Left lung (tissue), 14 donors: ENCODE measurements at places on chromosomes 5 and 9. TPM values are rescaled to one million over a fixed set of nuclear protein-coding genes. Genes with fewer than 3 reads are reported as not detected.
A peak's percentile ranks its signal among the peaks of the same experiment; 100 is the strongest.

- DNase-seq: no peak
- H3K36me3 ChIP-seq: no peaks in the 10 kb centered on the region
- no peaks in the 10 kb centered on the region for H3K4me1 ChIP-seq
- no peak overlapping the region for H3K4me3 ChIP-seq
- H3K27me3 ChIP-seq: no peaks in the 10 kb centered on the region
These were observed 135.7 kb downstream of the CAAP1 start for GRCh38 chr9:26756881-26757280.

Gene TJP2
- 93.0 TPM for total RNA-seq

DNA sequence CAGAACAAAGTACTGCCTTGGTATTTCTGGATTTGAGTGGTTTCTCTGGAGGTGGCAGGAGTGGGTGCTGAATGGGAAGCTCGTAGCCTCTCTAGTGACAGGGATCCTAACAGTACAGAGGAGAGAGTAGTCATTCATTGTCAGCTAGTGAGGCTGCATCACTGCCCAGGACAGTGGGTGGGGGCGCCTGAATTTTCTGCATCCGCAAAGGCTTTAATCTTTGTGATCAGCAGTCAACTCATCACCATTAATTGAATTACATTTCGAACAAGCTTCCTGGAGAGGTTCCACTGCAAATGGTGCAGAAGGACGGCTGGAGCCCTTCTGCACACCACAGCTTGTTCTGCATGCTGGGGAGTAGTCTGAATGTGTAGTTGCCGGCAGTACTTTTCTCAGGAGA lies 77.5 kb downstream of the HSPA4 start:
- H3K27ac ChIP-seq: no peak overlapping the region
- DNase-seq: no peak
- H3K4me1 ChIP-seq: peaks cover 10% of the 10 kb centered on the region
- H3K27me3 ChIP-seq: no peaks in the 10 kb centered on the region

DNA sequence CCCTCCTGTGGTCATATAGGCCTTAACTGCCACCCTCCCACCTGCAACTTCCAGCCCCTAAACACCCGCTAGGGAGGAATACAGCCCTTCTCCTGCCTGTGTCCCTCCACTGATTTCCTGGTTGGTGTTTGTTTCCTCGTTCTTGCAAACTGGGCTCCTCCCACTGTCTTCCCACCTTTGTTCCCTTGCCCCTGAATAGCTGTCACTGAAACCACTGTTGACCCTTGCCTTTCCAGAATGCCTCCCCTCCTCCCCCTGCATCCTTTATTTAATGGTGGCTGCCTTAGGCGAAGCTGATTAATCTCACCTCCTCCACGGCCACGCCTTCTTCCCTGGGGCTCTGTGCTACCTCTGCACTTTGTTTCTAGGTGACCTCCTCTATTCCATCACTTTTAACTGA lies 626.7 kb downstream of the BNC2 start:
- H3K36me3 ChIP-seq: no peaks in the 10 kb centered on the region
- H3K4me3 ChIP-seq: no peak overlapping the region
- H3K27me3 ChIP-seq: no peaks in the 10 kb centered on the region
- H3K4me1 ChIP-seq: no peaks in the 10 kb centered on the region
- no peak for DNase-seq

Gene GLRA1
- not detected for total RNA-seq

GRCh38 chr5:132877938-132878337 lies 4.5 kb downstream of the LEAP2 start:
- H3K27ac ChIP-seq: no peak overlapping the region
- H3K36me3 ChIP-seq: peaks cover 73% of the 10 kb centered on the region
- H3K27me3 ChIP-seq: no peaks in the 10 kb centered on the region
- peak; percentile 23 for DNase-seq
- H3K4me3 ChIP-seq: no peak overlapping the region
- H3K4me1 ChIP-seq: no peaks in the 10 kb centered on the region

DNA sequence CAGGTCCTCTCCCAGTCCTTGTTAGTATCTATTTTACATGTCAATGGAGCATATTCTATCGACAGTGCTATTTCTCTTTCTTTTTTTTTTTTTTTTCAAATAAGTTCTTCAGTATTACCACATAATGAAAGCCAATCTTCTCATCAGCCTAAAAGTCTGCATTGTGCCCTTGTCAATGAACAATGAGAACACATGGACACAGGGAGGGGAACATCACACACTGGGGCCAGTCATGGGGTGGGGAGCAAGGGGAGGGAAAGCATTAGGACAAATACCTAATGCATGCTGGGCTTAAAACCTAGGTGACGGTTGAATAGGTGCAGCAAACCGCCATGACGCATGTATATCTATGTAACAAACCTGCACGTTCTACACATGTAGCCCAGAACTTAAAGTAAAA lies 47.7 kb upstream of the TEX48 start:
- no peaks in the 10 kb centered on the region for H3K27me3 ChIP-seq
- DNase-seq: no peak
- no peaks in the 10 kb centered on the region for H3K36me3 ChIP-seq
- H3K4me1 ChIP-seq: no peaks in the 10 kb centered on the region
- H3K4me3 ChIP-seq: no peak overlapping the region
- no peak overlapping the region for H3K27ac ChIP-seq

GRCh38 chr9:130774183-130774582 lies 60.9 kb upstream of the ABL1 start:
- H3K36me3 ChIP-seq: no peaks in the 10 kb centered on the region
- no peak for DNase-seq
- H3K4me1 ChIP-seq: peaks cover 7% of the 10 kb centered on the region
- H3K27ac ChIP-seq: no peak overlapping the region
- H3K27me3 ChIP-seq: no peaks in the 10 kb centered on the region
- H3K4me3 ChIP-seq: no peak overlapping the region

DNA sequence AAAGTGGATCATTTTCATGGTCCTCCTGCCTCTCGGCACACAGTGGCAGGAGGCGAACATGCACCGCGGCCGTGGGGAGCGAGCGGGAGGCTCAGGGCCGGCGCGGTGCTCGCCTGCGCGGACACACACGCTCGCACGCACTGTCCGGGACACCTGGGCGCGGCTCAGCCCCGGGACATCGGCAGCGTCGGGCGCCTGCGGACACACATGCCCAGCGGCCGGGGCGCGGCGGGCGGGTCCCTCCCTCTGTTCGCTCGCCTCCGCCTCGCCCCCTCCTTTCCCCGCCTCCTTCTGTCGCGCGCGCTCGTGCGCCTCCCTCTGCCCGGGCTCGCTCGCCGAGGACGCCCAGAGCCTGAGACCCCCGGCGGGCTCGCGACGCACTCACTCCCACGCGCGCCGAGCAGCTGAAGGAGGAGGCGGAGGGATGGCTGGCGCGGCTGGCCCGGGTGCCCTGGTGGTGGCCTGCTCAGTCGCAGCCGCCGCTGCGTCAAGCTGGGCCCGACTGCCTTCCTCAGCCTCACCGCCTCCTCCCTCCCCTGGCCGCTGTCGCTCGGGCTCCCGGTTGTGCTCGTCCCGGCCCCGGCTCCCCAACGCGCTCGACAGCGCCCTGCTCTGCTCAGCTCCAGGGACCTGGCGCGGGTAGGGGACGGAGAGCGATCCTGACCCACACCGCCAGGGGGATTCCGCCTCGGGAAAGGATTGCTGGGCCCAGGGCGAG lies at the start of gene FRMD3:
Gene FRMD3 (minus strand): TSS at position 230 of the 718 bp plus-strand sequence. CDS start 170 bp downstream, at position 60.
- H3K27me3 ChIP-seq: peaks cover 10% of the 10 kb centered on the region
- DNase-seq: peak; percentile 60
- no peaks in the 10 kb centered on the region for H3K36me3 ChIP-seq
- H3K4me1 ChIP-seq: peaks cover 23% of the 10 kb centered on the region

Gene PCDHGB3
- 2.4 TPM for total RNA-seq

- no peaks in the 10 kb centered on the region for H3K4me1 ChIP-seq
- no peak overlapping the region for H3K4me3 ChIP-seq
- no peaks in the 10 kb centered on the region for H3K36me3 ChIP-seq
- H3K27me3 ChIP-seq: no peaks in the 10 kb centered on the region
These were observed 215.4 kb downstream of the GLIS3 start for GRCh38 chr9:4084435-4084818.

- DNase-seq: peak; percentile 84
- H3K4me3 ChIP-seq: no peak overlapping the region
- no peaks in the 10 kb centered on the region for H3K36me3 ChIP-seq
- H3K4me1 ChIP-seq: peaks cover 74% of the 10 kb centered on the region
These were observed 26.7 kb downstream of the ERGIC1 start for GRCh38 chr5:172860520-172861443.

DNA sequence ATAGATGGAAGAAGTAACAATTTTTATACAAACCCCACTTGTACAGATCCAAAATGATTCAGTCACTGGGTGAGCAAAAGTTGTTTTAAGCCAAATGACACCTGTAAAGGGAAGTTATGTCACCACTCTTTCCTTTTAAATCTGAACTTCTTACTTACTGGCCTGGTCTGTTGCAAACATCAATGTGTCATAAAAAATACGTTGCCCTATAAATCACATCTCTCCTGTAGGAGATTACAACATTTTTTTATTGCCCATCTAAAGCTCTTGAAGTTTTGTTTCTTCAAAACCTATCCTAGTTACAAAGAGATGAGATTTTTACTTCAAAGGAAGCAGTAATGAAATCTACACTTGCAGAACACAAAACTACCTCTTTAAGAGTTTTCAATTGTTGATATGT lies 1087.8 kb upstream of the DMAC1 start:
- no peak overlapping the region for H3K4me3 ChIP-seq
- DNase-seq: no peak
- H3K4me1 ChIP-seq: no peaks in the 10 kb centered on the region

Gene IFNA2
- not detected for total RNA-seq

- H3K36me3 ChIP-seq: no peaks in the 10 kb centered on the region
- no peak for DNase-seq
- H3K4me3 ChIP-seq: no peak overlapping the region
- H3K27me3 ChIP-seq: no peaks in the 10 kb centered on the region
- H3K4me1 ChIP-seq: no peaks in the 10 kb centered on the region
These were observed 512.7 kb upstream of the PAPPA start for GRCh38 chr9:115640887-115641286.

Gene LECT2
- total RNA-seq: not detected

DNA sequence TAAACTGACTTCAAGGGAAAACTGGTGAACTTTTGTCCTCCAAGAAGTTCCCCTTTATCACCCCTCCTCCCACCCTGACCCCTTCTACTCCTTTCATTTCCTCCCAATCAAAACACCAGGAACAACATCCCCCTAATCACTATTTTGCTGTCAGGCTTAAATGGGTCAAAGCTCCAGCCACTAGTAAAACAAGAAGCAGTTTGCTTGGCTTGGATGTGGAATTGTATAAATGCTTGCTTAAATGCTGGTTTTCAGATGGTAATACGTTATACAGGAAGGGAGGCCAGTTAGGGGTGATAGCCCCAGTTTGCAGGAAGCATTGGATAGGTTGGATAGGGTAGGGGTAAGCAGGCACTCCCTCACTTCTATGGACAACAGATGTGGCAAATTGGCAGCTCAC lies 473.6 kb downstream of the AGTPBP1 start:
- H3K27me3 ChIP-seq: no peaks in the 10 kb centered on the region
- no peak overlapping the region for H3K4me3 ChIP-seq
- H3K36me3 ChIP-seq: no peaks in the 10 kb centered on the region
- no peak for DNase-seq
- H3K4me1 ChIP-seq: no peaks in the 10 kb centered on the region

Gene GCNT4
- total RNA-seq: 3.6 TPM

Gene FGF18
- total RNA-seq: 2.3 TPM

GRCh38 chr5:125065741-125066140 lies 319.3 kb upstream of the ZNF608 start:
- H3K36me3 ChIP-seq: no peaks in the 10 kb centered on the region
- H3K4me3 ChIP-seq: no peak overlapping the region
- H3K4me1 ChIP-seq: no peaks in the 10 kb centered on the region
- no peaks in the 10 kb centered on the region for H3K27me3 ChIP-seq

GRCh38 chr9:134793288-134794188 lies 87.1 kb upstream of the FCN2 start:
- no peaks in the 10 kb centered on the region for H3K4me1 ChIP-seq
- H3K36me3 ChIP-seq: no peaks in the 10 kb centered on the region
- H3K27ac ChIP-seq: no peak overlapping the region
- H3K27me3 ChIP-seq: peaks cover 25% of the 10 kb centered on the region
- no peak overlapping the region for H3K4me3 ChIP-seq
- no peak for DNase-seq

- no peaks in the 10 kb centered on the region for H3K27me3 ChIP-seq
- H3K27ac ChIP-seq: no peak overlapping the region
- H3K4me1 ChIP-seq: no peaks in the 10 kb centered on the region
- DNase-seq: no peak
These were observed 519.2 kb downstream of the KIF4B start for GRCh38 chr5:155532621-155533311.

DNA sequence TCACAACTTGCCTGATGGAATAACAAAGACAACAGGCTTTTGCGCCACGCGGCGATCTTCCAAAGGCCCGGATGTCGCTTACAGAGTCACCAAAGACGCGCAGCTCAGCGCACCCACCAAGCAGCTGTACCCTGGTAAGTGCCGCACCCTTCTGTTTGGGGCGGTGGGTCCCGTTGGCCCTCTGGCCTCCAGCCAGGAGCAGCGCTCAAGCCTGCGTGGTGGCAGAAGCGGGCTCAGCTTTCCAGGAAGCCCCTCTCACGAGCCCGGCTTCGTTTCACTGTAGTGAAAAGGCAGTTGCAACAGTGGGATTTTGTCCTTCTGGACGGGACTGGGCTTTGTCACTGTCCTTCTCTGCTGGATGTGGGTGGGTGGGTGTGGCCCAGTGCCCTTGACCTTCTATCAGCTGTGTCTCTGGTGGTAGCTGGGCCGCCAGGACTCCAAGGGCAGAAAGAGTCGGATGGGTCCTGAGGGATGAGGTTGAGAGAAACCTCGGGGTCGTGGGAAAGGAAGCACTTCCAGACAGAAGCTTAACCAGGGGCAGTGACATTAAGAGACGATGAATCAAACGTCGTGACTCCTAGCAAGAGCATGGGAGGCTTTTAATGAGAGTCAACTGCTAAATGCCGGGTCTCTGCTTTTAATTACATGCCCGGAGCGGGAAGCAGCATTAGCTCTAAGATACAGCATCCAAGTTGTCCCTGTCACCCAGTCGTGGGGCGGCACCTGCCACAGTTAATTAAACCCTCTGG lies 49.5 kb downstream of the COL5A1 start:
- no peaks in the 10 kb centered on the region for H3K27me3 ChIP-seq
- no peak for DNase-seq
- no peak overlapping the region for H3K4me3 ChIP-seq
- H3K27ac ChIP-seq: no peak overlapping the region
- no peaks in the 10 kb centered on the region for H3K36me3 ChIP-seq

GRCh38 chr9:130020618-130021017 lies 22.4 kb downstream of the FNBP1 start:
- H3K27ac ChIP-seq: no peak overlapping the region
- H3K4me1 ChIP-seq: no peaks in the 10 kb centered on the region
- H3K27me3 ChIP-seq: no peaks in the 10 kb centered on the region
- no peak overlapping the region for H3K4me3 ChIP-seq

Gene SPINK4
- not detected for total RNA-seq

Gene CSF1R
- total RNA-seq: 52.8 TPM

- H3K4me3 ChIP-seq: no peak overlapping the region
- peaks cover 33% of the 10 kb centered on the region for H3K4me1 ChIP-seq
- no peaks in the 10 kb centered on the region for H3K27me3 ChIP-seq
- DNase-seq: no peak
These were observed 7.0 kb downstream of the NOTCH1 start for GRCh38 chr9:136538599-136539426.

DNA sequence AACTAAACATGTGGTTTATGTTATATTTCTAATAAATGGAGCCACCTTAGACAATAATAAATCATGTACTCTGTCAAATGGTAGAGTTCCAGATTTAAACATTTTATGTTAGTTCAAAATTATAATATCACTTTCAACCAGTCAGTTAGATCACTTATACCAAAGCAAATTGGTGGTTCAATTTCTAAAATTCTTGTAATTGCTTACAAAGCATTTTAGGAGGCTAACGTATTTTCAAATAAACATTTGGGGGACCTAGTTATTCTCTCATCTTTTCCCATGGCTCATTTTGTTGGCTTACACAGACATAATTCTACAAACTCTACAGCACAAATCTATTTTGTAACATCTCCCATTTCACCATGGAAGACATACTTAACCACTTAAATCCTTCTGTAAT lies 39.9 kb downstream of the EDIL3 start:
- no peaks in the 10 kb centered on the region for H3K36me3 ChIP-seq
- H3K4me3 ChIP-seq: no peak overlapping the region
- DNase-seq: no peak
- H3K27me3 ChIP-seq: no peaks in the 10 kb centered on the region
- no peak overlapping the region for H3K27ac ChIP-seq
